ENCODE measurements at places on chromosomes 2 and 18.
A peak's percentile ranks its signal among the peaks of the same experiment; 100 is the strongest.

DNA sequence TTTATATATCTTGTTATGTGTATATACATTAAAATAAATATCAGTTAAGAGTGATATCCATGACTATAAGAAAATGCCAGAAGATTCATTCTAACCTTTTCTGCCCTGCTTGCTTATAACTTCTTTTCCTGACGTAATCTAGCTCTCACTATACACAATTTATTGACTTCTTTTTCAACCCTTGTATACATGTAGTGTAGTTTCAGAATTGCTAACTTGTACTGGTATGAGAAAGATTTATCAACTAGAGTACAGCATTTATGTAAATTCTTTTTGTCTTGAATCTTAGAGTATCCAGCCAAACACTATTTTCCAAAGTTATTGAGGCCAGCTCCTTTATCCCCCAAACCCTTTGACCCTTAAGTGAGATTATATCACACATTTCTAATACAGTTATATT, 798.0 kb upstream of the RAB6C start:
- no peak for DNase-seq

DNA sequence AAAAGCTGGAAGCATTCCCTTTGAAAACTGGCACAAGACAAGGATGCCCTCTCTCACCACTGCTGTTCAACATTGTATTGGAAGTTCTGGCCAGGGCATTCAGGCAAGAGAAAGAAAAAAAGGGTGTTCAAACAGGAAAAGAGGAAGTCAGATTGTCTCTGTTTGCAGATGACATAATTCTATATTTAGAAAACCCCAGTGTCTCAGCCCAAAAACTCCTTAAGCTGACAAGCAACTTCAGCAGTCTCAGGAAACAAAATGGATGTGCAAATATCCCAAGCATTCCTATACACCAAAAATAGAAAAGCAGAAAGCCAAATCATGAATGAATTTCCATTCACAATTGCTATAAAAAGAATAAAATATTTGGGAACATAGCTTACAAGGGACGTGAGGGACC, 11.1 kb downstream of the SLC8A1 start:
- DNase-seq, result no peak

DNA sequence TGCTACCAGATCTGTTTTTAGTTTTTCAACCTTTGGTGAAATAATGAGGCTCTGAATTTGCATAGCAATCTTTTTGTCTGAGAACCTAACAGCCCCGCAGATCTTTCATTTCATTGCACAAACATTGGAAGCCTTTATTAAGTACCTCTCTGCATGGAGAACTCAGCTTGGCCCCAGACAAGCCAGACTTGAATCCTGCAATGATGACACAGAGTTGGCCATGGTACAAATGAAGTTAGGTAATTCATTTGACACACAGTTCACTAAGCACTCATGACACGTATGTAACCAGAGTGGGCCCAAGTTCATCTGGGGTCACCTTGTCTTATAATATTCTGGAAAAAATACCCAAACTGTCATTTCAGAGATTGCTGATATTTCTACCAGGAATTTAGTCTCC, 439.1 kb upstream of the ID2 start:
- no peak for DNase-seq

DNA sequence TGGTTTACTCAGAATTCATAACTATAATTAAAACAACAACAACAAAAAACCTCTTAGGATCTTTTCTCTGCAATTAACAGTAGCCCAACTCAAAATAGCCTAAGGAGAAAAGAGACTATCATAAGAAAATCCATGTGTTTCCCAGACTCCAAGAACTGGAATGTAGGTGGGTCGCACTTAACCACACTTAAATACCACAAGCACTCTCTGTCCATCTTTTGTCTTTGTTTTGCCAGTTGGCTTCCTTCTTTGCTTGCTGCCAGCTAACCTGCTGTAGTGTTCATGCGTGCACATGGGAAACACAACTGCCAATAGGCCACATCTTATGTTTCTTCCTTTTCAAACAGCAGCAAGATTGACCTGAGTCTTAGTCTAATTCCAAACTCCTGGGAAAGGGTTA, 24.1 kb upstream of the ACVR1 start:
- DNase-seq, result no peak

DNA sequence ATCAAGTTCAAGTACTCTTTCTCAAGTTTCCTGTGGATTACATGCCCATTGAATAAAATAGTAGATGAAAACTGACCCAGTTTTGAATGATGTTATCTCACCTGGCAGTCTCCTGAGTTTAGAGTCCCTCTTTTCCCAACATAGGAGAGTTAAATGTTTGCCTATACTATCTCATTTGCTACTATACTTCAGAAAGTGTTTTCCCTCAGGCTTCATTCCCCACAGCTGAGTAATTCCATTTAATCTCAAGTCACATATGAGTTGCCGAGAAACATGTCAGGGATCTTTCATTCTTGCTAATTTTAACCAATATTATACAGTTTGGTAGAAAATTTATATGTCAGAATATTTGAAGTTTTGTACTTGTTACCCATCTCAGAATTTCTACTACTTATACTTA, 150.4 kb upstream of the CDH19 start:
- no peak for DNase-seq

GRCh38 chr2:46365913-46366667, 68.9 kb downstream of the EPAS1 start:
- no peak for DNase-seq

- no peak for DNase-seq
Observed at GRCh38 chr2:163771596-163771995, 35.8 kb upstream of the FIGN start.

- no peak for DNase-seq
Observed at GRCh38 chr2:7881466-7881865, 800.4 kb upstream of the ID2 start.

GRCh38 chr2:19357402-19358241, 801 bp downstream of the OSR1 start:
- no peak for DNase-seq

DNA sequence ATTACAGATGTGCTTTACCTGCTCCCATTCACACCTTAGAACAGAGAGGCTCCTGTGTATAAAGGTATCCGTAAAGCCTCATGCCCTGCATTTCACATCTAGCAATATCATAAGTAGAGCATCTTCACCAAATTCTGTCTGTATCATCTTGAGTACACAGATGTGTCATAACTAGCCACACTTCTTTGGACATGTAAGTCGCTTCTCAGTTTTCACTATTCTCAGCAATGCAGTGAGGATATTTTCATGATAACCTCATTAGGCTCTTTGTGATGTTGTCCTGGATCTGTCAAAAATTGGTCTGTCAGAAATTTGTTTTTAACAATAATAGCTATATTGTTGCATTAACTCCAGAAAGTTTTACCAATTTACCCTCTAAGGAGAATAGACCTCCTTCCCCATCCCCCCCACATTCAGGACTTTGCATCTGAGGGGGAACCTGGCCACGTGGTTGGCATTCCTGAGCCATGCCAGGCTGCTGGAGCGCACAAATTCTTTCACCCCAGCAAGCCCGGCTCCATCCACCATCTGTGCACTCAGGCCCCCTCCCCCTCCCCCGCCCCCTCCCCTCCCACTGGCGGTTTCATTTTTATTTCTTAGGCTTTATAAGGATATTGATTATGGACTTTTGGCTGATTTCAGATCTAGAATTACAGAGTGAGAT, 34.1 kb downstream of the AGAP1 start:
- no peak for DNase-seq

- DNase-seq, result no peak
Observed at GRCh38 chr2:98036349-98037000, 40.7 kb upstream of the TMEM131 start.

- DNase-seq, result no peak
Observed at GRCh38 chr2:53436882-53437281, 330.7 kb upstream of the CHAC2 start.

GRCh38 chr2:46411985-46412384, 67.4 kb upstream of the TMEM247 start:
- no peak for DNase-seq

DNA sequence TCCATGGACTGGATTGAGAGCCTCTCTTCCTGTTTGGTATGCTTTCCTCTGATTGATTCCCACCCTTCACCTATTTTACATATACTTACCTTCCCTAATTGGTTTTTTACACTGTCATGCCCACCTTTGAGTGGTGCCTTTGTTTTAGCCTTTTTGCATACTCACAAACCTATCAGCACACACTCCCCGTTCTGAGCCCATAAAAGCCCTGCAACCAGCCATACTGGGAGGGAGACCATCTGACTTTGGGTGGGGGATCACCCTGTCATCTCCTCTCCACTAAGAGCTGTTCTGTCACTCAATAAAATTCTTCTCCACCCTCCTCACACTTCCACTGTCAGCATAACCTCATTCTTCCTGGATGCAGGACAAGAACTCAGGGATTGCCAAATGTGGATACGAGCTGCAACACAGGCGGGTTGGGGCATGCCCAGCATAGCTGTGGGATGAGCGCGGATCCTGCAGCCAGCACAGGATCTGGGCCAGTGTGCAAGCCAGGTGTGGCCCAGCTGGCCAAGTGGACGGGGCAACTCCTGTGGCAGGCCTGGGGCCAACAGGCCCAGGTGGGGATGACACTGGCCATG, 9.4 kb upstream of the MOB1A start:
- DNase-seq, result no peak

DNA sequence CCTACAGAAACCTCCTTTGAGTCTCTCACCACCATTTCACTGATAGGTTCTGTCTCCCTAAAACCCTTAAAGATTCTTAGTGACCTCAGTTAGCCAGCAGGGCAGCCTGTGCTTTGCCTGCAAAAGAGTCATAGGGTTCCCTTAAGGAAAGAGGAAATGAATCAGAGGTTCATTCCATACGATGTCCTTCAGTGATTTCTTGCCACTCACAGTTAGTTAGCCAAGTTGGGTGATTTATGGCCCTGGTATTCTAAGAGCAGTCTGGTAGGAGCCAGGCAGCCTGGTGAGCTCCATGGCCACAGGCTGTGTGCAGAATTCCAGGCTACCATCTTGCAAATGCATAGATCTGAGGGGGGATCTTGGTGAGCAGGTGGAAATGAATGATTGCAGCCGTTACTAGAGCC, 18.7 kb upstream of the CCBE1 start:
- no peak for DNase-seq

DNA sequence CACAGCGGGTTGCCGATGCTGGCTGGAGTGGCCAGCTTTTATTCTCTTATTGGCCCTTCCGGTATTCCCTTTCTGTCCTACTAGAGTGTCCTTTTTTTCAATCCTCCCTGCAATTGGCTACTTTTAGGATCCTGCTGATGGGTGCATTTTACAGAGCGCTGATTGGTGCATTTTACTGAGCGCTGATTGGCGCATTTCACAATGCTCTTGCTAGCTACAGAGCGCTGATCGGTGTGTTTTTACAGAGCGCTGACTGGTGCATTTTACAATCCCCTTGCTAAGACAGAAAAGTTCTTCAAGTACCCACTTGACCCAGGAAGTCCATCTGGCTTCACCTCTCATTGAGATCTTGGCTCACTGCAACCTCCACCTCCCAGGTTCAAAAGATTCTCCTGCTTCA, 44.4 kb upstream of the SPRED2 start:
- no peak for DNase-seq

- DNase-seq, result no peak
Observed at GRCh38 chr18:62950246-62950645, 234.9 kb downstream of the PHLPP1 start.

DNA sequence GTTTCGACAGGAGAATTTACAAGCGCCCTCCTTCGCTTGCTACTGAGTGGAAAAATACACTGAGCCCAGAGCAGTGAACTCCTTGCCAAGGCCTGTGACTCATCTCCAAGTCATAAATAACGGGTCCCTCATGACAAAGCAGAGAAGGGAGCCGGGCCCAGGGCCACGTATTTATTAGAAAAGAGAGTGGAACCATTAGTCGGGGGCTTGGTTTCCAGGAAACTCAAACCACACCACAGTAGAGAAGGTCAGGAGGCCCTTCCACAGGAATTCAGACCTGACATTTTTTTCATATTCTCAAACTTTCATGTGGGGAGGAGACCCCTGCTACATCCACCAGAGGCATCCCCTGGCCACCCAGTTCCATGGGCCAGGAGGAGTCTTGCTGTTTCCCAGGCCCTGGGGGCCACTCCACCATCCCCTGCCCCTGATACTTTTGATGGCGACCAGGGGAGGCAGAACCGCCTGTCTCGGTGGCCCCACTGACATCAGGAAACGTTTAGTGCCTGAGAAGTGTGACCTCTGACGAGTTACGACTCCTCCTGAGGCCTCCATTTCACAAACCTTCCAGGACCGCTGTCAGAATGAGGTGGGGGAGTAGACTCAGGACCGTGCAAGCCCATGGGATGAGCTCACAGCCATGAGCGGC, 289.7 kb downstream of the DYSF start:
- no peak for DNase-seq

- no peak for DNase-seq
Observed at GRCh38 chr2:206075113-206075512, 10.9 kb downstream of the INO80D start.

GRCh38 chr18:10588975-10589374, 63.1 kb downstream of the NAPG start:
- no peak for DNase-seq

- no peak for DNase-seq
Observed at GRCh38 chr2:53247956-53248735, 519.5 kb upstream of the CHAC2 start.

DNA sequence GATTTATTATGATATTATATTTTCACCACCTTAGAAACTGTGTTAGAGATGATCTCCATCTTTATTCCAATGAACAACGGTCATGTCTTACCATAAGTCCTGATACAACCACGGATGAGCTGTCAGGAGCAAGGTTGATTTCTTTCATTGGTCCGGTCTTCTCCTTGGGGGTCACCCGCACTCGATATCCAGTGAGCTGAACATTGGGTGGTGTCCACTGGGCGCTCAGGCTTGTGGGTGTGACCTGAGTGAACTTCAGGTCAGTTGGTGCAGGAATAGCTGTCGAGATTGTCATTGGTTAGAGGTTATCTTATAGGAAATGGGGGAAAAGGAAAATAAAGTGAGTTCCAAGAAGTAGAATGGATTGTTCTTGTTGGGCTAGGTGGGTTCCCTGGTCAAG, 56.8 kb downstream of the FN1 start:
- no peak for DNase-seq

GRCh38 chr18:3175195-3175758, 44.5 kb downstream of the MYOM1 start:
- DNase-seq, result no peak

- DNase-seq, result no peak
Observed at GRCh38 chr2:127053731-127054603, 53.0 kb downstream of the BIN1 start.

GRCh38 chr2:19868701-19869580, 32.8 kb downstream of the TTC32 start:
- DNase-seq, result peak; percentile 65

DNA sequence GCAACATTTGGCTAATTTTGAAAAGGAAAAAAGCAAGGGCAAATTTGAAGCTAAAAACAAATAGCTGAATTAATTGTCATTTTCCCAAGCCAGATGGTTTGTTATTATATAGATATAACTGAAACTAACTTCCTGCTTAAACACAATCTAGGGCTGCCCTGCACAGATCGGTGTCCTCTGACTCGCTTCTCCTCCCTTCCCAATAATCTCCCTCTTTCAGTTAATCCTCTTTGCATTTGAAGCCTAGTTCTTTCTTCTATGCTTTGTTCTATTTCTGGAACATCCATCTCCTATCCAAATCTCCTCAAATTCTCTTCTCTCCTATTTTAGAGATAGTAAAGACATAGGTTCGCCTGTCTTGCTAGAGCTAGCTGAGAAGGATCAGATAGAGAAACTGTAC, 328.1 kb downstream of the SLC8A1 start:
- DNase-seq, result no peak

Measured in CD4-positive, alpha-beta T cell treated with Interleukin-4 for 1 hour (primary cell).